Renal cortical epithelial cell (primary cell): ENCODE measurements at places on chromosomes 7 and 10.

DNA sequence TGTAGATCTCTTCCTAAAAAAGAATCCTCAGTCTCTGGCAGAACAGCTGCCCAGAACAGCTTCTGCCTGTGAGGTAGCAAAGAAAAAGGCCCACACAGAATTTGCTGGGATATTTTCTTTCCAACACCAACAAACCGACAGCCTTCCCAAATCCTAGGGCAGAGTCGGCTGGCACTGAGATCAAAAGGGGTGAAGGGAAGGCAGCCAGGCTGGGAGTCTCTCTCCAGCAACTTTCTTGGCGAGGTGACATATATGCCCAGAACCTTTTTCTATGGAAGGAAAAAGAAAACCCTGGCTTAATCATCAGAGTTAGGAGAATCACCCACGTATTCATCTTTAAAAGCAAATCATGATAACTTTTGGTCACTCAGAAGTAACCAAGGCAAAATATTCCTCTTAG, 279.6 kb downstream of the DNAJB6 start:
- no peak for DNase-seq

GRCh38 chr7:128247640-128248194, 6.6 kb downstream of the LEP start:
- peak; percentile 43 for DNase-seq

DNA sequence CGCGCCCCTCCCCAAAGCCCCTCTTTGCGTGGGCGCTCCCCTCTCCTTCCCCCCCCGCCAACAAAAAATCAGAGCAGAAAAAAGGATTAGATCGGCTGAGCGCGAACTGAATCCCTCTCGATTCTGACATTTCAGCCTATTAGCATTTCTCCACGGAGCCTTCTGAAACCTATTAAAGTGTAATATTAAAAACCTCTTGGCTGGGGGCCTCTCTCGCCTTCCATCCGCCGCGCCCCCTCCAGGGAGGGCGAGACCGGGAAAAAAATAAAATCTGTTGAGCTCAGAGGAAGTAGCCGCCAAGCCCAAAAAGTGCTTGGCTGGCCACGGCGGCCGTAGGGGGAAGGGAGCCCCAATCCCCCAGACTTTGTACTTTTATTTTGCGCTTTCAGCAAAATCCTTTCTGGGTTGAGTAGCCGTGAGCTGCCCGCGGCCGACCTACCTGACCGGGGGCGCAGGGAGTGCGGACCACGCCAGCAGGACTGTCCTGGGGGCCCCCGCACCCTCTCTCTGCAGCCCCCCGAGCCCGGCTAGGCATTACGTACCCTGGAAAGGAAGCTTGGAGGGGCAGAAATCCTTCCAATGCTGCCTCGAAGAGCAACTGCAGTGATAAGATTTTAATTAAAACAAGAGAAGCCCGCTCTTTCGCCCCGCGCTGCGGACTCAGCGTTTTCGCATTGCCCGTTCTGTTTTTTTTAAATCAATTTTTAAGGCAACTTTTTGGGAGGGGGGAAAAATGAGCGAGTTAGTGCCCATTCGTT, 1.3 kb upstream of the TNRC18 start:
- no peak for DNase-seq

DNA sequence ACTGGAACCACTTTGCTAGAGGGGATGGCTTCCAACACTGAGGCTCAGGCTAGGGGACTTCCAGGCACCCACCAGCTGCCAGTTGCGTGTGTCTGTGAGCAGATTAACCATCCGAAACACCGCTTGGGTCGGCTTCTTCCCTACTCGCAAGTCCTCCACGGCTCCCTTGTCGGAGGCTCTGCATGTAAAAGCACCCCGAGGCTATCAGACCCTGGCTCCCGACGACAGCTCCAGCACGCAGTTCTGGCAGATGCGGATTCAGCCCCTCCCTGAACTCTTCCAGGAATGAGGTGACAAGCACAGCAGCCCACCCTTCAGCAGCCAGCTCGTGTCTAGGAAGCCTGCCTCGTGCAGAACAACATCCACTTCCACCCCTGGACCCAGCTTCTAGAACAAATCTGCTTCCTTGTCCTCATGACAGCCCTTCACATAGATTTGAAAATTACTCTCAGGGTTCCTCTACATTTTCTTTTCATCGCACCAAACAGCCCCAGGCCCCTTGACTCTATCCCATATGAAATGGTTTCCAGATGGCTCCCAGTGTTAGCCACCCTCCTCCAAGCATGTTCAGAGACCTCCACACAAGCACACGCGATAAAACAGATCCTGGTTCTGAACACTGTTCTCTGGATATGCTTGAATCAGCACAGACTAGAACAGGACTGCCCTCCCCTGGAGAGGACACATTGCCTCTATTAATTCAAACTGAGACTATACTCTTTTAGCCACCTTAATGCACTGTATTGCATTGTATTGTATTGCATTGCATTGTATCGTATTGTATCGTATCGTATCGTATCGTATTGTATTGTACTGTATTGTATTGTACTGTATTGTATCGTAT, 44.6 kb downstream of the SLIT1 start:
- no peak for DNase-seq

DNA sequence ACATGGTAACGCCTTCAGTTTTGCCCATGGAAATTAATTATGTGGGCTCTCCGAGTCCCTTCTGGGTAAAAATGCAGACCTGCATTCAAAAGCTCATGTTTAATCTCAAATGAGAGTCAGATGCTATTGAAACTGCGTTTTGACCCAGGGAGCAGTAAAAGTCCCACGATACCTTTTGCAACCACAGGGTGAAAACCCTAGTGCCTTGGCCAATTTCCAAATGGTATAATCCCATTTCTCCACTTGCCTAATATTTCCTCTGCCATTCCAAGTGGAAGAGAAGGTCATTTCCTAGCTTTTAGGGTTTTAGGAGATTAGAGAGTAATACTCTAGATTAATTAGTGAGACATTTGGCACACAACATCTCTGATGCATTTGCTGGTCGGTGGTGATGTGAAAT, 132.5 kb downstream of the NRP1 start:
- no peak for DNase-seq

- peak; percentile 67 for DNase-seq
These were observed 764 bp upstream of the TCF7L2 start for GRCh38 chr10:112949143-112949823.

DNA sequence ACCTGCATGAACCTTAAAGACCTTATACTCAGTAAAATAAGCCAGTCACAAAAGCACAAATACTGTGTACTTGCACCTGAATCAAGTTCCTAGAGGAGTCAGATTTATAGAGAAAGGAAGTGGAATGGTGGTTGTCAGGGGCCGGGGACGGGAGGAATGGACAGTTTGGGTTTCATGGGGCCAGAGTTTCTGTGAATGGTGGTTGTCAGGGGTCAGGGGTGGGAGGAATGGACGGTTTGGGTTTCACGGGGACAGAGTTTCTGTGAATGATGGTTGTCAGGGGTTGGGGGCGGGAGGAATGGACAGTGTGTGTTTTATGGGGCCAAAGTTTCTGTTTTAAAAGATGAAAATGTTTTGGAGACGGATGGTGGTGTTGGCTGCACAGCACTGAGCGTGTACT, 260.0 kb upstream of the MKI67 start:
- no peak for DNase-seq

DNA sequence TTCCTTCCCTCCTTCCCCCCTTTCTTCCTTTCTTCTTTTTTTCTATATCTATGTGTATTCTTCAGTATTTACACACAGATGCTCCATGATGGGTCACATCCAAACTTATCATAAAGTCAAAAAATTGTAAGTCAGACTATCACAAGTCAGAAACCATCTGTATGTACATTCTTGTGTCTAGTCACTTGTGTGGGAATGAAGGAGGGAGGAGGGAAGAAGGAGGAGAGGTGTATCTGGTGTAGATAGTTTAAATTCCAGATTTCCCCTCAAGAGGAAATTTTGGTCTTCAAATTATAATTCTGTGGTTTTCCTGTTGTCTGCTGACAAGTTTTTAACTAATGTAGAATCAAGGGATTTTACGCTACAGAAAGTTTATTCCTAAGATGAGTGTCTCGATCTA, 287.2 kb downstream of the ETV1 start:
- no peak for DNase-seq

- no peak for DNase-seq
These were observed 114.4 kb upstream of the PPIF start for GRCh38 chr10:79232864-79233263.

DNA sequence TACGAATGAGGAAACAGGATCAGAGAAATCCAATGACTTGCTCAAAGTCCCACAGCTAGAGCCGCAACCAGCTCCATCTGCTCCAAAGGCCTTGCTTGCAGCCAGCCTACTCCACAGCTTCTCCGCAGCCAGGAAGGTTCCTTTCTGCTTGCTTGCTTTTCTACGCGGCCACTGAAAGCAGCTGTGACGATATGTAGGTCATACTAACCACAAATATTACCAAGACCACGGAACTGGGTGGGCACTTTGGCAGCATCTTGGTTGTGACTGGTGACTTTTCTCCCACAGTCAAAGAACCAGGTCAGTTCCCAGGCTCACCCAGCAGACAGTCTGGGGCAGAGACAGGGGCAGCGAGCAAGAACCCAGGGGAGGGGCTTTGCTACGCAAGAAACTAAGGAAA, 86.4 kb downstream of the FAM53B start:
- no peak for DNase-seq

DNA sequence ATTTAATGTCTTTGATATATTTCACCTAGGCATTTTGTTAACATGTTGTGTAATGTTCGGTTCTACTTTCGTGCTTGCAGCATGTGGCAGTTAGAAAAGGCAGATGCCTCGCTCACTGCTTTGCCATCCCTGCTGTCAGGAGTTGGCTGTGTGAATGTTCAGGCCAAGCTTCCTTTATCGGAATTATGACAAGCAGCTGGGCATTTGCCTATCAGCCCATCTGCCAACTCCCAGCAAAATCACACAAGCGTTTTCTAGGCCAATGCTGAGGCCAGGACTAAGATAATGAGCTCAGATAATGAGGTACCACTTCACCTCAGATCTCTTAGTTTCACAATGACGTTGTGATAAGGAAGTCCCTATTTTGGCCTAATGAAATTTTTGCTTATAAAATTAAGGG, 212.7 kb upstream of the FAM3C start:
- no peak for DNase-seq

DNA sequence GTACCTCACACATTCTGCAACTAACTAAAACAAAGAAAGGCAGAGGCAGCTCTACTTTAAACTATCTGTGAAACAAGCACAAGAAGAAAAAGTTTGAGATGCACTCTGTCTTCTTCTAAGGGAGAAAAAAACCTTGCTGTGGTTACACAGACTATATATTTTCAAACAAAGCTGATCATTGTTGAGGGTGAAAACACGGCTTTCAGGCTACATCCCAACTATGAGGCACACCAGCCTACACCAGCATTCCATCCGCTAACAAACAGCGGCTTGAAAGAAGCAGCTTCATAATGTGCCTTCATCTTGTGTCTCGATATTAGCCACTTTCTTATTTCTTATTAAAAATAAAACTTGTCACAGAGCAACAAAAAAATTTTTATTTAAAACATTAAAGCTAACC, 79.1 kb downstream of the USP6NL start:
- DNase-seq, result no peak

DNA sequence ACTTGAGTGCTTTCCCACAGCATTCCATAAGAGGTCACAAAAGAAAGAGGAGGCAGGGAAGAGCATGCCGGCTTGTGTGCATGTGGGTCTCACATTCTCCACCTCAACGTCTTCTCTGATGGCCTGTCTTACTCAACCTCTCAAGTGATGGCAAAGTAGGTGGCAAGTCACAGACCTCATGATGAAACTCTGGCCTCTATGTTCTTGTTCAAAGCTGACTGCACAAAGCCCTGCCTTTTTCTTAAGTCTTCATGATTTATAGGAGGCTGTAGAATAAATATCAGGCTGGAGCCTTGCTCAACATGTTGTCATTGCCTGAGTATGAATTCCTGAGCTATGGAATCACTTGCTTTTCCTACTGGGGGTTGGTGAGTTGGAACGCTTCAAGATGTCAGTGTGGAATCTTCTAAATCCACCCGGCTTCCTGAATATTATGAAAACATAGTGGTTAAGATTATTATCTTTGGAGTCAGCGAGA, 213.6 kb upstream of the INHBA start:
- DNase-seq, result peak; percentile 100

DNA sequence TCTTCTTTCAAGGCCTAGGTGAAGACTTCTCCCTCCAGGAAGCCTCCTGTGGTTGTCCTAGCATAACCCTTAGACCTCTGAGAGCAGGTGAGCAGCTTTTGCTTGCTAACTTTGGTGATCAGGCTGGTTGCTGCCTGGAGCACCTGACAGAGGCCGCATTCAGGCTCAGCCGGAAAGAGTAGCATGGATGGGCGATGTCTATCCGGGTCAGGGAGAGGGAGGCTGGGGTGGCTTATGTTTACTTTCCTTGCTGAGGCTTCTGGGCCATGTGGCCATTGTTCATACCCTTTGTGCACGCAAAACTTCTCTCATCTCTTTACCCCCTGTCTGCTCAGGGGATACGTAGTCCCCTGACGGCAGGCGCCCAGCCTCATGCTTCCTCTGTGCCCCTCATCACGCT, 27.4 kb upstream of the PCBD1 start:
- DNase-seq, result no peak

GRCh38 chr10:2949948-2950354, 117.4 kb upstream of the PFKP start:
- DNase-seq, result peak; percentile 60

DNA sequence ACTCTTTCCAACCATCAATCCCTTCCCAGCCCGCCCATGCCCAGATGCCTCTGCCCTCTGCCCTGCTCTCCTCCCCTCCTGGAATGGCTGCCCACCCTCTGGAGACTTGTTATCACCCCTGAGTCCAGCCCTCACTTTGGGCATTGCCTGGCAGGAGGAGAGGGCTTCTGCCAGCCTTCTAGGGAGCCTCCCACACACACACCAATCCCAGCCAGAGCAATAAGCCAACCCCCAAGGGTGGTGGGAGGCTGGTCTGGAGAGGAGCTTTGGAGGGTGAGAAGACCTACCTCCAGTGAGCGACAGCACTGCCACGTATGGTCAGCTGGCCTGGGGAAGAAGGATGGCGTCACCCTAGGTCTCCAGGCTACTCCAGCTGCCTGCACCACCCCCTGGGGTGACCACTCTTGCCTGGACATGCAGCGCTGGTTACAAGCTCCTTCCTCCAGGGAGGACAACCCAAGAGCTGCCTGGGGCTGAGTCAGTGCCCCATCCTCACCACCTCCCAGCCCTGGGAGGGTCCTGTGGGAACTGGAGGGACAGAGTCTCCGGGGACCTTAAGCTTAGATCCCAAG, 8.4 kb downstream of the C10orf105 start:
- DNase-seq, result no peak
